CD4-positive, alpha-beta T cell treated with Interferon gamma for 1 hour (primary cell): ENCODE measurements at places on chromosomes 5 and 9.

DNA sequence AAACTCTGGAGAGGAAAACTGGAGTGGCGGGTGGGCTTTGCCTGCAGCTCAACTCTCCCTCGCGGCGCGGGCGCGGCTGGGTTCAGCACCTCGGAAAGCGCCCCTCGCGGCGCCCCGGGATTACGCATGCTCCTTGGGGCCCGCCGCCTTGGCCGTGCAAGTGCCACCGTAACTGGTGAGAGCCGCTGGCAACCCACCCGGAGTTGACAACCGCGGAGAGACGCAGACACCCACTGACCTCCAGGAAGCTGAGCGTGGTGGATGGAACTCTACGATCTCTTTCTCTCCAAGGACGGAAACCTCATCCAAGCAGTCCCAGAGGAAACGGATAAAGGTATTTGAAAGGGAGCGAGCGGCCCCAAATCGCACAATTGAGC is 194 bp upstream of the RXFP3 start:
- DNase-seq, result no peak

DNA sequence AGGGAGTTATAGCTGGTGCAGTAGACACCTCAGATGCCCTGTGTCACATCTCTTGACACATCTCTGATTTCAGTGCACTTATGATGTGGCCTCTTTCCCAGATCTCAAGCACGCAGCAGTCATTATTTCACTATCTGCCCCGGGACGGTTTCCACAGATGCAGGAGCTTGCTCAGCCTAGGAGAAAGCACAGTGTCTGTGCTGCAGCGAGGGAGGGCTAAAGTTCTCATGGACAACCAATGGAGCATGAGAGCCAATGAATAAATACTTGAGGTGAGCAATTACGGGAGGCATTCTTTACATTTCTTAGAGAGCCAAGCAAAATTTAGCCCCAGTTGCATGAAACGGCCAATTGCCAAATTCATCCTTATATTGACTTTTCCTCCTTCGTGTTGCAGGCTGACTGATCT is 7.4 kb upstream of the MOB3B start:
- no peak for DNase-seq

DNA sequence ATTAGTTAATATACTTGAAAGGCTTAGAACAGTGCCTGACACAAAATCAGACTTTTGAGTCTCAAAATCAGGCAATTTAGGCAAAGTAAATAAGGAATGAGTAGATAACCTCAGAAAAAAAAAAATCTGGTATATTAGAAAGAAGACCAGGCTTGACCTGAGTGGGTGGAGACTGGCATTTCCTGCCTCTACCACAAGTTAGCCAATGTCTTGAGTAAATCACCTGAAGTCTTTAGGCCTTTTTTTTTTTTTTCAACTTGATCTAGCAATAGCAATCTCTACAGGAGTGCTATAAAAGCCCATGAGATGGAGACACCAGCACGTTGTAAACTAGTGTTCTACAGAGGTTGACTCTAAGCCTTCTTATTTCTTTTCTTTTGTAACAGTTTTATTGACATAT is 104.2 kb upstream of the RASEF start:
- DNase-seq, result no peak

DNA sequence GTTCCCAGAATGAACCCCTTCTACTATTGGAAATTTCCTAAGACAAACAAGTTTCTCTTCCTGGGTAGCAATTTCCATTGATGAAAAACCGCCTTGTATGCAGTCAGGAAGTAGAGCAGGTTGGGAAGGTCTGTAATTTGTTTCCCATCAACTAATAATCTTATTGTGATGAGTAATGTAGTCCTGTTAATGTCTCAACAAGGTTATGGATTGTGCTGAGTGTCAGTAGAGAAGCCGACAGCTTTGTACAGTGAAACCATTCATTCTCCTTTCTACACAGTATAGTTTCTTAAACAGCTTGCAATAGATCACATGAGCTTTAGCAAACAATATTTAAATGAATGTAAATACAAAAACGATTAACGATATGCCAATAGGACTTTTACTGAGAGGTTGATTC is 355.4 kb upstream of the WWC1 start:
- DNase-seq, result no peak

DNA sequence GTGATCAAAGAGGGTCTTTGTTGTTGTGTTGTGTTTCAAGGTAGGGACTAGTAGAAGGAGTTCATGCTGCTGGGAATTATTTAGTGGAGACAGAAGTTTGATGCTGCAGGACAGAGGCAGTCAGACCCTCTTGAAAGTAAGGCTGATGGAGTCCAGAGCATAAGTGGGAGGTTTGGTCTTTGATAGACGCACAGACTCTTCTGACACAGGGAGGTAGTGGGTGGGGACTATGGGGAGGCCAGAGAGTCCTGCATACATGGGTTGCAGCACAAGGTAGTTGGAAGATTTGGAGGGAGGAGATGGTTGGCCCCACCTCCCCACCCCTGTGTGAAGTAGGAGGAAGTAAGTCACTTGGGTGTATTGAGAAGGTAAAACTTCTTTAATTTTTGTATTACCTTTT is 2.4 kb upstream of the CCDC112 start:
- no peak for DNase-seq

GRCh38 chr5:43469671-43470391 is 13.8 kb downstream of the TMEM267 start:
- DNase-seq, result no peak

DNA sequence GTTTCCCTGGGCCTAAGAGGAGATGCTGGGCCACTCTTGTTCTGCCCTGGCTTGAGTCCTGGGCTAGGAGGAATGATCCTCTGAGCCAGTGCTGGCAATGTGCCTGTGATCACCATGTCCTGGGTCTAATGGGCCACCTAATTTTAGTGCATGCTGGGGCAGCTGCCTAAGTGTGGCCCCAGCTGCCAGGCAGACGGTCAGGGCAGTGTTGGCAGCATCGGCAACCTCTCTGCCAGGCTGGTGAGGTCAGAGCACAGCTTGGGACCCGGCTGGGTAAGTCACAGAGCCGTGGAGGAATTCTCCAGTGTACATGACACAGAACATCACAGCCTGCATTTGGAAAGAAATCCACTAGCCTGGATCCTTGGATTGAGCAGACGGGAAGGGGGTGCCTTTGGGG is 21.4 kb upstream of the PITX1 start:
- DNase-seq, result no peak

DNA sequence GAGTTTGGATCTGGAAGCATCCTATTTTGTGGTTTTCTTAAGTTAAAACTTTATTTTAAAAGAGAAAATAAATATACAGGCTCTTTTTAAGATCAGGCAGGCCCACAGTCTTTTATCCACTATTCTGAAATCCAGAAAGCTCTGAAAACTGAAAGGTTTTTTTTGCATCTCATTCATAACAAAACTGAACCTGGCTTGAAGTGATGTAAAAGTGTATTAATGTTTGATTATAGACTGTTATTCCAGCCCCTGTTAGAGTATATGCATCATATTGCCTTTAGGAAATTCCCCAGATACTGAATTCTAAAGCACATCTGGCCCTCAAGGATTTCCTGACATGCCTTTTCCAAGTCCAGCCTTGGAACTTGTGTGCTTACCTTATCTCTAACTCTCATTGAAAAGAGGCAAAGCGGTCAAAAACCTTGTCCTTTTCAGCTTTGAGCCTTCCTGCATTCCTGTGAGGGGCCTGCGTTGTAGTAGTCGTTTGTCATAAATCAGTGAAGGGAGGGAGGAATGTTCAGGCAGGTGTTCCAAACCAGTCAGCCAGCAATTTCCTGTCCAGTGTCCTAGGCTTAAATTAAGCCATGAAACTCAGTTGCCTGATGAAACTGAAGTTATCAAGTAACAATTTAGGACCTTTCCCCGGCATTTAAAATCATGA is 110.4 kb downstream of the TLE4 start:
- no peak for DNase-seq

GRCh38 chr5:147448766-147449165 is 61.1 kb downstream of the DPYSL3 start:
- no peak for DNase-seq

DNA sequence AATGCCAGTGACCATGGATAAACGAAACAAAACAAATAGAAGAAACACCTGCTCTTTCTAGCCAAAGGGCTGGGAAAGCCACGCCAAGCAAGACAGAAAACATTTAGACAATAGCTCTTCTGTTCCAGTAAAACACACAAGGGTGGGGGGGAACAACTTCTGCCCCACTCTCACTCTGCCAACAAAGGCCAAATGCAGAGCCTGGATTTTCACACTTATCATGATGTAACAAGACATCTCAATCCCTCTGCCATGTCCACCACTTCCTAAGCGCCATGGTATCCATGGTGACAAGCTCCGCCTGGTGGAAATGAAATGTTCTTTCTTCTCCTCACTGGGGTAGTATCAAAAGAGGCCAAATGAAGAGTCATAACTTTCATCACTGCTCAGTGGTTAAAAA is 60.6 kb downstream of the DRD1 start:
- no peak for DNase-seq

DNA sequence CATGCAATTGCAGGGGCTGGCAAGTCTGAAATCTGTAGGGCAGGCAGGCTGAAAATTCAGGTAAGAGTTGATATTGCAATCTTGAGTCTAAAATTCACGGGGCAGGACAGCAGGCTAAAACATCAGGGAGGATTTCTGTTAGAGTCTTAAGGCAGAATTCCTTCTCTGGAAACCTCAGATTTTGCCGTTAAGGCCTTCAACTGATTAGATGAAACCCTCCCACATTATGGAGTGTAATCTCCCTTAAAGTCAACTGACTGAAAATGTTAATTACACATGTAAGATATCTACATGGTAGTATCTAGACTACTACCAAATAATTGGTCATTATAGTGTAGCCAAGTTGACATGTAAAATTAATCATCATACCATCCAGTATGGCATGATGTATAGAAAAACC is 3.1 kb upstream of the ZNF169 start:
- no peak for DNase-seq

DNA sequence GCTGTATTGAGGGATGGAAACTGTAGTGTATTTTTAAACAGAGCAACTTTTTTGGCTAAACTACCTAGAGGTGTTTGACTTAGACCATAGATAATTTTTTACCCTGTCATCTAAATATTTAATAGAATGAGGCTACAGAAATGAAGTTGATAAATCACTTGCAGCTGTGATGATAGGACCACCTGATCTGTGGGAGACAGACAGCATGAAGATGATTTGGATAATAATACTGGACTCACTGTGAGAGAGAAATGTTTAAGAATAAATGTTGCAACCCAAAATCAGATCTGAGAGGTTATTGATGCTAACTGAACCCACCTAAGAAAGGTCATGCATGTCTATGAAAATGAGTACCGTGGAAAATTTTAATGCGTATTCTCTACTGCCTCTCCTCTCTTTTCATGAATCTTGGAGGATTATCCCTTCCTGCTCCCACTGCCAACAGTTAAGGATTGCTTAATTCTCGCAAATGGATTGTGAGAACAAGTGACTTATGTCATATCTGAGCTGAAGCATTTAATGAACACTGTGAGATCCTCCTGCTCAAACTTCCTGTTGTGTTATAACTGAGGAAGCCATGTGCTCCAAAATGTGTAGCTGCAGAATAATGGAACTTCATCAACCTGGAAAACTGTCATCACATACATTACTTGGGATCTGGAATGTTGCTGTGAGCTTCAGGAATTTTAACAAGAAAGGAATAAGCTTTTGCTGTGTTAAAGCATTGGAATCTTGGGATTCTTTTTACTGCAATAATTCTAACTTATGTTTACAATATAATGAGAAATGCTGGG is 617.9 kb upstream of the CDH18 start:
- DNase-seq, result no peak
